ENCODE measurements at places on chromosomes 16 and 17.
A peak's percentile ranks its signal among the peaks of the same experiment; 100 is the strongest.

DNA sequence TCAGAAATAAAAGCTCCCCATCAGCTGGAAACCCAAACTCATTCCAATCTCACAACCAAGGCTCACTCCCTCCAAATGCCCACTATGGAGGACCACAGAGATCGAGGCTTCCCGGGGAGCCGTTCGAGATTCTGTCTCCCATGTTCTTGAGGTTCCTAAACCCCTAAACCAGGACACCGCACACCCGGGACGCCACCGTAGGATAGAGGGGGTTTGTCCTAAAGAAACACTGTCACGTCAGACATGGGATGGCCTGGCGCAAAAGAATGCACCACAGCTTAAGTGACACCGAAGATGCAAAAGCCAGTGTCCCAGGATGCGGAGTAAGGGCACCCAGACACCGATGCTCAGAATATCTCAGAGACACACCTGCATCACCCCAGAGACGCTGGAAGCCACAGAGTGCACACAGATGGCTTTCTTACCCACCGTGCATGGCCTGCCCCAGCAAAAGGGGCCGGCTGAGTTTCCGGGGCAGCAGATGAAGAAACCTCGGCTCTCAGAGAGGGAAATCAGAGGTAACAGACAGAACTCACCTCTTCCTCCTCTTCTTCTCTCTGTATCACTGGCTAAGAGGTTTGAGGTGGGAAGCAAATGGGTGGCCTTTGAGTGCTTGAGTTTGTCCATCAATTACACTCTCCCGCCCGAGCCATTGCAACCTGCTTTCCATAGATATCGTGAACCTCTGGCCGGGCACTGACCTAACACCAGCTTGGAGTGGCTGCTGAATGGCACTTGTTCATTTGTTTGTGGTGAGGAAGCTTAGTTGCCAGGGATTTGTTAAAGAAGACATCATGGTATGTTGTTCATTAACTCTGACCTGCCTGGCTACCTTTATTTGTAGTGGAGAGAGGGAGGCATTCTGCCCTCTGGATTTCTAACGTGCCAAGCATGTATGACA lies 65.1 kb upstream of the TNRC6C start:
- no peak for DNase-seq

DNA sequence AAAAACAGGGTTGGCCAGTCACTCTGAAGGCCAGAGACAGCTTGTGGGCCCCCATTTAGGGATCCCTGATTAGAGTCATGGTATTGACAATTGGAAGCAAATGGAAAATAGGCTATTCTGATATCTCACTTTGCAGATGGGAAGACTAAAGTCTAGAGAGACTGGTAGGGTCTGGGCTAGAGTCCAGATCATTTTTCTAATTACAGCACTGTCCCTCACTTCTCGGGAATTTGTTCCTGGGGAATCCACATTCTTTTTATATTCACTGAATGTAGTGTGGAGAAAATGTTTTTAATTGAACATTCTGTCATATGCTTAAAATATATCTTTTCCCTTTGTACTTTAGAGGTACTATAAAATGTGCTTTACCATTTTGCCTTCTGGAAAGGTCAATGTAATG lies 1.1 kb downstream of the KATNIP start:
- DNase-seq, result peak; percentile 67

DNA sequence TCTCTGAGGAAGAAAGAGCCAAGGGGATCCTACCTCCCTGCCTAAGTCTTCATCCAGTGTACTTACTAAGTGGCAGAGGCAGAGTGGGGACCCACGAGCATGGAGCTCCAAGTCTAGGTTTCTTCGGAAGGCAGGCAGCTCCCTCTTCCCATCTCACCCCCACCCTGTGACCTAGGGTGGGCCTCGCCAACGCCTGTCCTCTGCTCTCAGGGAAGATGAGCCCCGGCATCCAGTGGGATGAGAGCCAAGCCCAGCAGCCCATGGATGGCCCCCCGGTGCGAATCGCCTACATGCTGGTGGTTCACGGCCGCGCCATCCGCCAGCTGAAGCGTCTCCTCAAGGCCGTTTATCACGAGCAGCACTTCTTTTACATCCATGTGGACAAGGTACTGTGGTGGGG lies 8.3 kb downstream of the XYLT2 start:
- DNase-seq, result no peak

- DNase-seq, result no peak
Observed at GRCh38 chr16:74305978-74306784, 9.6 kb downstream of the PSMD7 start.

DNA sequence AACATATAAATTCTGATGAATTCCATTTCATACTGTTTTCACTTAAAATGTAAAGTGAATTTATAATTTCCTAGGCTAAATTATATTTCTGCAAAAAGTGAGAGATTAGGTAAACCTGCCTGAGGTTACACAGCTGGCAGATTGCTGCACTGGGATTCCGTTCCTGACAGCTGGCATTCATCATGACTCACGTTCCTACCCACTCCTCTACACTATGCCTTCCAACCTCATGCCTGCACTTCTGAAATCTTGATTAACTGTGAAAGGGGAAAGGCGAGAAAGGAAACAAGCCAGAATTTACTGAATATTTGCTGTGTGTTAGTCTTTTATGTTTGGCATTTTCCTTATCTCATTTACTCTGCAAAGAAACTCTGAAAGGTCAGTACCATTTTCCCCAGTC lies 73.3 kb upstream of the MON1B start:
- no peak for DNase-seq

- DNase-seq, result peak; percentile 62
Observed at GRCh38 chr17:45096141-45096540, 35.0 kb downstream of the NMT1 start.

- DNase-seq, result peak; percentile 40
Observed at GRCh38 chr16:75486676-75487313, 8.4 kb downstream of the CHST6 start.

GRCh38 chr17:78163881-78164747 lies 4.3 kb upstream of the SYNGR2 start:
- no peak for DNase-seq

DNA sequence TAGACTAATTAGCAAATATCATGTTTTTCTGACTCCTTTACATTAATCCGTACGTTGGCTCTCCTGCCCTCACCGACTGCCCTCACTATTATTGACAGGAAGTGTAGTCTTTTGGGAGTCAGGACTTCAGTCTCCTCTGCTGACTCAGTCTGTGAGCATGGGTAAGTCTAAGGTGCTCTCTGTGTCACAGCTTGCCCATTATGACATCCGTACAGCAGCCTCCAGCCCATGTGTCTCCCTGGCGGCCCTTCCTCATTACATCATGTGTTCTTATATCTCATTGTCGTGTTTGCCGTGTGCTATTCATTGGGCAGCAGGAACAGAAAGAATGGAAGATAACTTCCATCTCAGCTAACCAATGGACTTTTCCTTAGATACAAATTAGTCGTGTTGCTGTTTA lies 77.5 kb downstream of the MRTFB start:
- peak; percentile 10 for DNase-seq

DNA sequence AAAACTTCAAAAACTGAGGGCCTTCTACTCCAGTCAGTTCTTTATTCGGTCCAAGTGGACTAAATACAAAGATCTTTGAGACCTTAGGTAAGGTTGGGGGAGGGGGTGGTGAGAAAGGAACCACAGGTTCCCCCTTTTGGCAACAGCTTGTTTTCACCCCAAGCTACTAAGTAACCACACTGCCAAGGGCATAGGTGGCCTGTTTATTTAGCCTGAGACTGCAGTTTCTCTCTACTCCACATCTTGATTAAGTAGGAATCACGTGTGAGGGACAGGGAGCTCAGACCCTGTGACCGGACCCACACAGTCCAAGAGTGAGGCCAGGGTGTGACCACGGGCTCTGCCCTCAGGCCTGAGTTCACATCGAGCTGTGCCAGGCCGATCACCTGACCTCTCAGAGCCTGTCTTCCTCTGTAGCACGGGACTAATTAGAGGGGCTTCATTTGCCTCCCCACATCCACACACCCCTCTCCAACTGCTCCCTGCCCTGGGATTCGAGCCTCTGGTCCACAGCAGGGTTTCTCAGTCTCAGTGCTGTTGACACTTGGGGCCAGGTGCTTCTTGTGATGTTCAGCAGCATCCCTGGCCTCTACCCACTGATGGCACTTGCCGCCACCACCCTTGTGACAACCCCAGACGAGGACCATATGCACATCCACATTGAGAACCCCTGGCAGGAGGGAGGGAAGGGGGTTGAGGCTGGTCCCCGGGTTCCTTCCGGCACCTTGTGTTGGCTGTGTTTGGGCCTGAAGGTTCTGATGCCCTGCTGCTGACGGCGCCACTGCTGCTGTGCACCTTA lies 17.8 kb downstream of the ST6GALNAC2 start:
- no peak for DNase-seq

DNA sequence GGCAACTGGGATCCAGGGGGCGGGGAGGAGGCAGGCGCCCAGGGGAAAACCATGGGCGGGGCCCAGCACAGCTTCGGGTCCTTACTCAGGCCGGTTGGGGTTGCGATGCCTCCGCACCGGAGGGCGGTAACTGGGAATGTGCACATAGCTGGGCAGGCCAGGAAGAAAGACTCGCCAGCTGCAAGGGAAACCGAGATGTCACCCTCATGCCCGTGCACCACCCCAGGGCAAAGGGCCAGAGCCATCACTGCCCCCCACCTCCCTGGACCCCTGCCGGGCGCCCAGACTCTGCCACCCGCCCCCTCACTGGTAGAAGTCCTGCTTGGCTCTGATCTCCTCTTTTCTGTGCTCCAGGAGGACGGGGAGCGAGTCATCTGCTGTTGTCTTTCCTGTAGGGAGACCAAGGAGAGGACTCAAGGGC lies 6.7 kb downstream of the ALOX12B start:
- no peak for DNase-seq

GRCh38 chr16:85084841-85085510 lies 27.3 kb downstream of the CIBAR2 start:
- DNase-seq, result no peak

GRCh38 chr17:70265471-70265870 lies 96.1 kb downstream of the KCNJ2 start:
- no peak for DNase-seq

DNA sequence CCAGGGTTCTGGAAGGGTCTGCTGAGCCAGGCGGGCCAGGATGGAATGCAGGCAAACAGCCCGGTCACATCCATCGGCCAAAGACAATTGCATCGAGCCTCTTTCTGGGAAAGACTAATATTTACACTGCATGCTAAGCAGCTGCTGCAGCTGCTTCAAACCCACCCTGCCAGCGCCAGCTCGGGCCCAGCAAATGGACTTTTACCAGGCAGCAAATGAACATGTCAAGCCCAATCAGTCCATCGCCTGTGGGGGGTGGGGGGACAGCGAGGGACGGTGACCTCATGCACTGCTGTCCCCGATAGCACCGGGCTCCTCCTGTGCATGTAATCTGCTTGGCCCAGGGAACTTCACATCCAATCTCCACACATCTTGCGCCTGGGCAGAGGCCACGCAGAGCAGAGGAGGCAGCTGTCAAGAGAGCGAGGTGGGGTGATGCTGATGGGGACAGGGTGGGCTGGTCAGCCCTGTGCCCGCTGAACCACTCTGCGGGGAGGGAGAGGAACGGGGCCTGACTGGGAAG lies 39.4 kb upstream of the CDH5 start:
- no peak for DNase-seq

- no peak for DNase-seq
Observed at GRCh38 chr16:50015631-50016030, 9.4 kb upstream of the CNEP1R1 start.

DNA sequence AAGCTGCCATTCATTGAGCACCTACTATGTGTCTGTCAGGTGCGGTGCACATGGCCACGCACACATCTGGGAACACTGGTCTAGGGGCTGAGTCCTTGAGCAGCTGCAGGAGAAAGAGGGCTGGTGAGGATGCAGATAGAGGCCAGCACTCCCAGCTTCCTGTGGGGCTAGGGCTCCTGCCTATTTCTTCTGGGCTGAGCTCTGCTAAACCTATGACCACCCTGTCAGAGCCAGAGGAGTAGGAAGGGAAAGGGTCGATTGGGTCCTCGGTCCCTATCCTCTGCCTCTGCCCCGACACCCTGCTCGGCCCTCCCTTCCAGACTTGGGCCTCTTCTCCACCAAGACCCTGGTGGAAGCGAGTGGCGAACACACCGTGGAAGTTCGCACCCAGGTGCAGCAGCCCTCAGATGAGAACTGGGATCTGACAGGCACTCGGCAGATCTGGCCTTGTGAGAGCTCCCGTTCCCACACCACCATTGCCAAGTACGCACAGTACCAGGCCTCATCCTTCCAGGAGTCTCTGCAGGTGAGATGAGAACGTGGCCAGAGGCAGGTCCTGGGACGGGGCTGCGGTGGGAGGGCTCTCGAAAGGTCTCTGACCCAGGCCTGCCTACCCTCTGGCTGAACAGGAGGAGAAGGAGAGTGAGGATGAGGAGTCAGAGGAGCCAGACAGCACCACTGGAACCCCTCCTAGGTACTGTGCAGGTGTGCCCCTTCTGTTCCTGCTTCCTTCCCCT lies 4.0 kb upstream of the TMEM88 start:
- DNase-seq, result no peak

- no peak for DNase-seq
Observed at GRCh38 chr16:27649021-27649420, 99.1 kb downstream of the KATNIP start.

DNA sequence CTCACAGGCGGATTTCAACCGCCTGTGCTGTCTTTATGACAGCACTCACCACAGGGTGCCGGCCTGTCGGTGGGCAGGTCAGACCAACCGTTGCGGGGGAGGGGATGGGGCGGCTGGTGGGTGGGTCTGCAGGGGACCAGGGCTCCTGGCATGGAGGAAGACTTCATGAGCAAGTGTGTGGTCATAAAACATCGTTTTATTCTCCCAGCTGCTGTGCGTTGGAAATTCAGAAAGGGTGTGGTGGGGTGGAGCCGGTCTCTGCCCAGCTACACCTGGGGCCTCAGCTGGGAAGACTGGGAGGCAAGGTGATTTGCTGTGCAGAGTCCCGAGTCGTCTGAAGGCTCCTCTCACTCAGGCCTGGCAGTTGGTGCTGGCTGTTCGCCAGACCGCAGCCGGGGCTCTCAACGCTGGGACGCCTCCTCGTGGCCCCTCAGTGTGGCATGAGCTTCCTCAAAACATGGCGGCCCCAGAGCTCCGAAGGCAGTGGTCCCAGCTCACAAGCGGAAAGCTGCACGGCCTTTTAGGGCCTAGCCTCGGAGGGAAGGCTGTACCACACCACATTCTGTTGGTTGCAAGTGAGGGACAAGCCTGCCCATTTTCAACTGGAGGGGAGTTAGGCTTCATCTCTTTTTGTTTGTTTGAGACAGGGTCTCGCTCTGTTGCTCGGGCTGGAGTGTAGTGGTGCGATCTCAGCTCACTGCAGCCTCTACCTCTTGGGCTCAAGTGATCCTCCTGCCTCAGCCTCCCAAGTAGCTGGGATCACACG lies 45.8 kb upstream of the GSE1 start:
- DNase-seq, result no peak

DNA sequence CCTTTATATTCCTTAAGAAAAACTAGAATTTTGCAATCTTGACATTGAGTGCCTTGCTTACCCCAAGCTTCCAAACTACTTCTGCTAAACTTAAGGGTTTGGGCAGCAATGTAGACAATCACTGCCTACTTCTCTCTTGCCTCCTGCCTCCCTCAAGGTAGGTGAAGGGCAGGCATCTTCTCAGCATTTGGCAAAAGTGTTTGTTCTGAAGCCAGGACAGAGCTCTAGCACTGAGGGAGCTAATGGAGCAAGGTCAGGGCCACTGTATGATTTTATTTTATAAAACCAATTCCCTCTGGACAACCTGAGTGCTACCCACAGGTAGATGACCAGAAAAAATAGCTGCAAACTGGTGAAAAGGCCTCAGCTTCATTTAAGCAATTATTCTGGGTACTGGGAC lies 111.8 kb downstream of the IRX3 start:
- no peak for DNase-seq

GRCh38 chr16:82991966-82992675 lies 365.4 kb downstream of the CDH13 start:
- DNase-seq, result peak; percentile 16

- DNase-seq, result no peak
Observed at GRCh38 chr17:74954115-74954514, 18.4 kb downstream of the OTOP3 start.
